ENCODE measurements at places on chromosomes 16 and 17. TPM values are rescaled to one million over a fixed set of nuclear protein-coding genes. Genes with fewer than 3 reads are reported as not detected.

DNA sequence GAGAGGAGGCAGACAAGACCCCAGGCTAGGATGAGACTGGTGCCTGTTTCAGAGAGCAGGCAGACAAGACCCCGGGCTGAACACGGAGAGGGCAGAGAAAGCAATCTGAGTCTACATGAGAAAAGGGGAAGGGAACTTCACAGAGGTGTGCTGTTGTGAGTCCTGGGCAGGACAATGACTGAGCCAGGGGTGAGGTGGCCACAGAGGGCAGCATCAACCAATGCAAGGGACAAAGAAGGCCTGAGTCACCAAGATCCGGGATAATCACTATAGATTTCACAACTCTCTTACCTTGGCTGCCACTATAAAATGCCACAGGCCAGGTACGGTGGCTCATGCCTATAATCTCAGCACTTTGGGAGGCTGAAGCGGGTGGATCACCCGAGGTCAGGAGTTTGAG lies 89.0 kb downstream of the SLC39A11 start:
- no peak for DNase-seq

- no peak for DNase-seq
Measured at GRCh38 chr17:53462393-53462811, 360.3 kb upstream of the KIF2B start.

The GALR2 gene
- not detected for total RNA-seq

GRCh38 chr16:46830417-46830901 lies 521 bp downstream of the C16orf87 start:
- peak; percentile 12 for DNase-seq

The PIRT gene
- total RNA-seq, result not detected
